ENCODE measurements at places on chromosomes 12 and 14.

DNA sequence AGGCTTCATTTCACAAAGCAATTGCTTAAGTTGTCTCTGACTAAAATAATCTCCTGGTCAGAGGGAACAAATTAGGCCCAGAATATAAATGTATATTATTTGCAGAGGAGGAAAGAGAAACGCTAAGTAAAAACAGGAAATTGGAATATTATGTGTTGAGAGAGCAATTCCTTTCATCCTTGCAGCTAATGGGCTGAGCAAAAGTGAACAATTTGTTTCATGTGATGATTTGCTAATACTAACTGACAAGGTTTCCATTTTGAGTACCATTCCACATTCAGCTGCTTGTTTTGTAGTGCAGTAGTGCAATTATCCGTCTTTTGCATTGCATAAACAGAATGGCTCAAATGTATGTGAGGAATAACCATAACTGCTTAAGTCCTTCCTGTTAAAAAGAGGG is 103.2 kb downstream of the TPH2 start:
- DNase-seq, result no peak

DNA sequence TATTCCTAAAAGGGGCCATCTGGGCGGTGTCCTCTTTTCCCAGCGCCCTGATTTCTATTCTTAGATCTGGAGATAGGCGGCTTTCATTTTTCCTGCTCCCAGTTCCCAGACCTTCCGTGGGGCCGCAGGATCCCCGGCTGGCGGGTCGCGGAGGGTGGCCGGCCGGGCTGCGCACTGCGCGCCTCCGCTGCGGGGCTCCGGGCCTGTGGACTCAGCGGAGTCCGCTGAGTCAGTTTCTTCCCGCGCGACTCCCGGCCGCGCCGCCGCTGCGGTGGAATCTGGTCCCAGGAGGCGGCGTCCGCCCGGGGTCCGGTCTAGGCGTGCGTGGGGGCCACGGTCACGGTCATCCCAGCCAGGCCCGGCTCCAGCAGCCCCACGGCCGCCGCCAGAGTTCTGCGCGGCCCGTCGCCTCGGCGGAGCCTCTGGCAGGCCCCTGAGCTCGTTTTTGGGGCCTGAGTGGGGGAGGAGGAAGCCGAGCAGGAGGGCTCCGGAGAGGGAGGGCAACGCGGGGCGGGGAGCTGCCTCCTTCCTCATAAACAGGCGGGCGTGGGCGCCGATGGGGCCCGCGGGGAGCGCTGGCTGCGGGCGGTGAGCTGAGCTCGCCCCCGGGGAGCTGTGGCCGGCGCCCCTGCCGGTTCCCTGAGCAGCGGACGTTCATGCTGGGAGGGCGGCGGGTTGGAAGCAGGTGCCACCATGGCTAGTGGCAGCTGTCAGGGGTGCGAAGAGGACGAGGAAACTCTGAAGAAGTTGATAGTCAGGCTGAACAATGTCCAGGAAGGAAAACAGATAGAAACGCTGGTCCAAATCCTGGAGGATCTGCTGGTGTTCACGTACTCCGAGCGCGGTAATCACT is at the start of gene LRRK2:
Gene LRRK2, plus strand, starts transcription at position 559 of the 853 bp plus-strand sequence. Its CDS starts 135 bp downstream, at position 694.
- peak; percentile 22 for DNase-seq

DNA sequence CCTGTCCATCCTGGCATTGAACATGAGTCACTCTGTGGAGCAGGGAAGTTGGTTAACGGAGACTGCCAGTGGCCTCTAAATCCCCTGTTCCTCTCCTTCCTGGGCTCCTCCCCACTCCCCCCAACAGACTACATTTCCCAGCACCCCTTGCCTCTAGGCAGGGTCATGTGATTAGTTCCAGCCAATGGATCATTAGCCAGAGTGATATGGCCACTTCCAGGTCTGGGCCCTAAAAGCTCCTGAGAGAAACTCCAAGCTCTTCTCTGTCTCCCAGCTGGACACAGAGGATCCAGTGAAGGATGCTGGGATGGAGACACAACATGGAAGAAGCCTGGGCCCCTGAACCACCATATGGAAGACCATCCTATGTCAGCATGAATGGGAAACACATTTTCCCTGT is 54.4 kb upstream of the RFLNA start:
- peak; percentile 20 for DNase-seq

DNA sequence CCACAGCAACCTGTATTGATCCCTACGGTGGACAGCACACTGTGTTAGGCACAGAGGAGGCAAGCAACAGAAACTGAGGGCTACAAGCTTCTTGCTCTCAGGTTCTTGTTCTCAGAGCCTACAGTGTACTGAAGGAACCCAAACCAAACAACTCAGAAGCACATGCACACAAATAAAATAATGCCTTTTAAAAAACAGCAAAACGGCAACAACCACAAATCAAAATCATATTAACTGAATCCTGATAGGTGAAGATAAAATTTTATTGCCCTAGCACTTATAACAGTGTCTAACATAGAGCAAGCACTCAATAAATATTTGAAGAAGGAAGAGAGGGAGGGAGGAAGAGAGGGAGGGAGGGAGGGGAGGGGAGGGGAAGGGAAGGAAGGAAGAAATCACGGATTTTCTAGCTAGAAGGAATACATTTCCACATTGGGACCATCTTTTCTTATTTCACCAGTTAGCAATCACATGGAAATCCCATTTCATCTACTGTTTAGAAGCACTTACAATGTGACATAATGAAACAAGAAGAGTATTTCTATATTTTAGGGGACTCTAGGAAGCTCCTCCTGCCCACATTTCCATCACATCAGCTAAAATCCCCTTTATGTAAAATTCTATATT is 27.2 kb downstream of the DMAC2L start:
- no peak for DNase-seq

GRCh38 chr12:52649066-52649465 is 2.9 kb downstream of the KRT2 start:
- no peak for DNase-seq

DNA sequence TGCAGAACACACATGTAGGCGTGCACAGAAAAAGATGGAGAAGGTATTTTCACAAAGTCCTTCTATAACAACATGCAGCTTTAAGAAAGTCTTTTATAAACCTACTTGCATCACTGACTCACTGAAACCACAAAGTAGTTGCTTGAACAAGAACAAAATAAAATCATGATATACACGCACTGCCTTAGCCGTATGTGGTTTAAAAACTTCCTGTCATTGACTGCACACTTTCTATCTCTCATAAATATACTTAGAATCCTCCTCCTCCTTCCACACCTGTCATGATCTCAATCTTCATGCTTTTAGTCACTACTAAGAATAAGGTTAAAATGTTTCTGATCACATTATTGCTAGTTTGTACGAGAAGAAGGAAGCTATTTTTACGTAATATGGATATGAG is 31.8 kb upstream of the RAD51AP1 start:
- peak; percentile 88 for DNase-seq

GRCh38 chr12:83042441-83043200 is 355.9 kb downstream of the TMTC2 start:
- DNase-seq, result no peak

DNA sequence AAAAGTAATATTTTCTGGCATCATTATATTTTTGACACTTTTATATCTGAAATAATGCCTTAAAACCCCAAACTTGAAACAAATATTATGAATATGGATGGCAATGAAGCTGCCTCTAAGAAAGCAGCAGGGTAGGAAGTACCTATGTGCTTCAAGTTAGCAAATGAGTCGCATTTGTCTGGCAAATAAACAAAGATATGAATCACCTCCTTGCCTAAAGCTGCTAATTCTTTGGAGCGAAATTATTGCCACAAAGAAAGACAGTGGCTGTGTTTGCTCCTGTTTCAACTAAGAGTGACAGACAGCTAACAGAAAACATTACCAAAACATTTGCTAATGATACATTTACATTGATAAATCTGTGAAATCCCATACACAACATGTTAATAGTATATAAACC is 854.9 kb downstream of the RPS29 start:
- no peak for DNase-seq

GRCh38 chr14:21197418-21198205 is 41.7 kb upstream of the OR5AU1 start:
- no peak for DNase-seq

GRCh38 chr12:49706351-49707127 is 666 bp downstream of the FMNL3 start:
- peak; percentile 24 for DNase-seq
